ENCODE measurements at places on chromosomes 4 and X. TPM values are rescaled to one million over a fixed set of nuclear protein-coding genes. Genes with fewer than 3 reads are reported as not detected.

The NR3C2 gene
- total RNA-seq, result 0.09 TPM

The SYAP1 gene
- total RNA-seq, result 20.9 TPM

The MAOB gene
- total RNA-seq, result 0.47 TPM

The SSX4B gene
- not detected for total RNA-seq

The SLC16A2 gene
- 44.8 TPM for total RNA-seq

The RXFP1 gene
- 0.12 TPM for total RNA-seq

The TMEM185A gene
- total RNA-seq, result 10.9 TPM

The TMEM144 gene
- total RNA-seq, result 1.6 TPM

The STK32B gene
- 0.47 TPM for total RNA-seq

The SH3TC1 gene
- total RNA-seq, result 7.2 TPM

The TFE3 gene
- total RNA-seq, result 59.0 TPM

The HERC3 gene
- total RNA-seq, result 11.1 TPM

The ALAS2 gene
- not detected for total RNA-seq

The IDH3G gene
- 80.7 TPM for total RNA-seq

The SYTL5 gene
- total RNA-seq, result 0.35 TPM

All from pericardium fibroblast (primary cell).